ENCODE measurements at places on chromosomes 7 and 10.

- no peak for DNase-seq
Observed at GRCh38 chr10:123808906-123809305, 82.7 kb downstream of the CPXM2 start.

DNA sequence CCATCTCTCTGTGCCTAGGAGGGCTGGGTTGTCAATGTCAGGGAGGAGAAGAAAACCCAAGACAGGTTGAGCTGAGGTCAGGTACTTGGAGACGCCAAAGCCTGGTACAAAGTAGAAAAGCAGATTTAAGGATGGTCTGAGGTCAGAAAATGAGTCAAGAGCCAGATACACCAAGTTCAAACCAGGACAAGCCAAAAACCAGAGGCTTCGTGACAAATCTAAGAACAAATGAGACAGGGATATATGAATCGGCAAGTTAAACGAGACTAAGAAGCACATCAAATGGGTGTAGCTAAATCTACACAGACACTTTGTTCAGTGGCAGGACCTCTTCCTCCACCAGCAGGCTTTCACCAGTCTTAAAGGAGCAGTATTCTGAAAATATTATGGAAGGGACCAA lies 34.2 kb downstream of the C7orf33 start:
- DNase-seq, result no peak

GRCh38 chr10:17617031-17617911 lies at the start of gene HACD1:
HACD1 (minus strand) TSS chr10:17617374; CDS start chr10:17617339, 35 bp downstream.
- peak; percentile 28 for DNase-seq

- DNase-seq, result no peak
Observed at GRCh38 chr10:104416851-104417250, 63.2 kb downstream of the CFAP58 start.

- no peak for DNase-seq
Observed at GRCh38 chr10:87712913-87713616, 53.4 kb downstream of the PAPSS2 start.

- DNase-seq, result no peak
Observed at GRCh38 chr7:154789404-154789803, 213.5 kb downstream of the PAXIP1 start.

GRCh38 chr7:45893374-45893995 lies 5.2 kb downstream of the IGFBP1 start:
- no peak for DNase-seq

GRCh38 chr7:94111009-94111408 lies 106.9 kb upstream of the BET1 start:
- no peak for DNase-seq

- no peak for DNase-seq
Observed at GRCh38 chr7:83832009-83832408, 183.1 kb upstream of the SEMA3E start.

DNA sequence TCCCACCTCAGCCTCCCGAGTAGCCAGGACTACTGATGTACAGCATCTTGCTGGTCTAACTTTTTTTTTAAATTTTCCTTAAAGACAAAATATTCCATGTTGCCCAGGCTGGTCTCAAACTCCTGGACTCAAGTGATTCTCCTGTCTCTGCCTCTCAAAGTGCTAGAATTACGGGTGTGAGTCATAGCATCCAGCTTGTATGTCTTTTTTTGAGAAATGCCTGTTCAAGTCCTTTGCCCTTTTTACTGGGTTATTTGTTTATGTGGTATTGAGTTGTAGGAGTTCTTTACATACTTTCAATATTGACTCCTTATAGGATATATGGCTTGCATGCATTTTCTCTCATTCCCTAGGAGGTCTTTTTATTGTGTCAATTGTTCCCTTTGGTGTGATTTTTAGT lies 486.4 kb downstream of the MAGI2 start:
- no peak for DNase-seq

DNA sequence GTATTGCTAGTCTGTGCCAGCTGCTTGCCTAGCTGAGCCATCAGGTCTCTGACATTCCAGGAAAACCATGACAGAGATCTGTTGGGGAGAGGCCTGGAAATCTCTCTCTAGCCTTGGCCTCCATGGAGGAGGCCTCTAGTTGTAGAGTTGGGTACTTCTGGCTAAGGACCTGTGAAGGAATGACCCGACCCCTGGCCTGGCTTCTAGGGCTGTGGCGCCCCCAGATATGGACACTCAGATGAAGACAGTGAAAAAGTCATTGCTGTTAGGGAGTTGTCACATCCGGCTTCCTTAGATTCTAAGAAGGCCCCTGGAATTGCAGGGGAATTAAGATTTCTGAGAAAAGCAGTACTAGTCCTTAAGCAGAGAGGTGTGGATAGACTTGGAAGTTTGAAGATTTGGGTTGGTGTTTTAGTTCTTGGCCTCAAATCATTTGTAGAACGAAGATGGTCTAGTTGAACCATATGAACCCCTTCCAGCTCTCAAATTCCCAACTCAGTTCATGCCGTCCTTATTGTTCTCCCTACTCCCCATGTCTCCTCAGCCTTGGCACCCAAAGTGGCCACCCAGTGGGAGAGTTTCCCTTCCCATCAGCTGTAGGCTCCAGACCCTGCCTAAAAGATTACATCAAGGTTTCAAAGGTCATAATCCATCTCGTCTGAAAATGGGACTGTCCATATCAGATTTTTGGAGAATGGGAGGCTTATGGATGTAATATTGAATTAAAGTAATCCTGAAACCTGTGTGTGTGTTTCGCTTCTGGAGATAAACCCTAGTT lies 7.0 kb downstream of the HHEX start:
- no peak for DNase-seq

GRCh38 chr10:132383751-132384196 lies 13.2 kb upstream of the PWWP2B start:
- no peak for DNase-seq

- no peak for DNase-seq
Observed at GRCh38 chr7:142100634-142101033, 10.9 kb upstream of the MGAM2 start.

- no peak for DNase-seq
Observed at GRCh38 chr7:92639966-92640365, 49.8 kb upstream of the FAM133B start.

- DNase-seq, result no peak
Observed at GRCh38 chr7:78398576-78398975, 600.0 kb downstream of the PHTF2 start.

- DNase-seq, result no peak
Observed at GRCh38 chr10:1432161-1432560, 305.2 kb downstream of the ADARB2 start.

- DNase-seq, result no peak
Observed at GRCh38 chr10:117311261-117311660, 64.0 kb downstream of the PDZD8 start.

GRCh38 chr10:11191678-11192077 lies 174.0 kb downstream of the CELF2 start:
- DNase-seq, result no peak

DNA sequence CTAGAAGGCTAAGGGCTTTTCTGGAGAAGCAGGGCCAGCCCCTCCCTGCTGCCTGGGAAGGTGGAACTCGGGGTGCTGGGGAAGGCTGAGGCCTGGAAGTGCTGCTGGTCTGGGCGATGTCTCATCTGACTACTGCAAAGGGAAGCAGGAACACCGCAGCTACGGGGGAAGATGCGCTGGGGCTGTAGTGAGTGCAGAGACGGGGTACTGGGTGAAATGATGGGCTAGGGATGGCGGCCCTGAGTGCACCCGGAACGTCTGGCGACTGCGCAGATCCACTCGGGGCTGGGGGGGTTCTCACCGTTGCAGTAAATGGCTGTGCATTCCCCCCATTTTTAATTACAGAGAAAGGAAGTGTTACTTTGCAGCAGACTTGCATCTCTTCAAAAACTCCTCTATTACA lies 195.4 kb upstream of the ADARB2 start:
- no peak for DNase-seq

- no peak for DNase-seq
Observed at GRCh38 chr7:139018910-139019309, 16.9 kb downstream of the ZC3HAV1L start.

GRCh38 chr10:75770626-75771081 lies 339.2 kb downstream of the LRMDA start:
- no peak for DNase-seq

GRCh38 chr7:65846008-65846570 lies 26.8 kb upstream of the VKORC1L1 start:
- DNase-seq, result no peak

GRCh38 chr7:115005953-115006352 lies 84.1 kb downstream of the MDFIC start:
- no peak for DNase-seq

DNA sequence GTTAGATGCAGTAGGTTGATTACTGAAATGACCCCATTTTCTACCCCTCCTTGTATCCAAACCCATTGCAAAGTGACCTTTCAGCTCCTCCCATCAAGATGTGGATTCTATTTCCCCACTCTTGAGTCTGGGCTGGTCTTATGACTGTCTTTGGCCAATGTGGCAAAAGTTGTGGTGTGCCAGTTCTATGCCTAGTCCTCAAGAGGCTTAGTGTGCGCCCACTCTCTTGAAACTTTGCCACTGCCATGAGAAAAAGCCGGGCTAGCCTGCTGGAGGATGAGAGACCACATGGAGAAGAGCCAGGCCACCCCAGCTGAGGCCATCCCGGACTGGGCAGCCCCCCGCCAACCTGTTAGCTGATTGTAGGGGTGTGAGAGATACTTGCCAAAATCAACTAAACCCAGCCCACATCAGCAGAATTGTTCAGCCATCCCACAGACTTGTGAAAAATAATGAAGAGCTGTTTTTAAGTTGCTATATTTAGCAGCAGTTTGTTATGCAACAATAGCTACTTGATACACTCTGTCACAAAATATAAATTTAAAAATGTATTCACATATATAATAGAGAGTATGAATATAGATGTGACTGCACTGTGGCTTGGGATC lies 131.0 kb upstream of the PALS2 start:
- no peak for DNase-seq

- no peak for DNase-seq
Observed at GRCh38 chr7:144842377-144842851, 6.6 kb upstream of the TPK1 start.

DNA sequence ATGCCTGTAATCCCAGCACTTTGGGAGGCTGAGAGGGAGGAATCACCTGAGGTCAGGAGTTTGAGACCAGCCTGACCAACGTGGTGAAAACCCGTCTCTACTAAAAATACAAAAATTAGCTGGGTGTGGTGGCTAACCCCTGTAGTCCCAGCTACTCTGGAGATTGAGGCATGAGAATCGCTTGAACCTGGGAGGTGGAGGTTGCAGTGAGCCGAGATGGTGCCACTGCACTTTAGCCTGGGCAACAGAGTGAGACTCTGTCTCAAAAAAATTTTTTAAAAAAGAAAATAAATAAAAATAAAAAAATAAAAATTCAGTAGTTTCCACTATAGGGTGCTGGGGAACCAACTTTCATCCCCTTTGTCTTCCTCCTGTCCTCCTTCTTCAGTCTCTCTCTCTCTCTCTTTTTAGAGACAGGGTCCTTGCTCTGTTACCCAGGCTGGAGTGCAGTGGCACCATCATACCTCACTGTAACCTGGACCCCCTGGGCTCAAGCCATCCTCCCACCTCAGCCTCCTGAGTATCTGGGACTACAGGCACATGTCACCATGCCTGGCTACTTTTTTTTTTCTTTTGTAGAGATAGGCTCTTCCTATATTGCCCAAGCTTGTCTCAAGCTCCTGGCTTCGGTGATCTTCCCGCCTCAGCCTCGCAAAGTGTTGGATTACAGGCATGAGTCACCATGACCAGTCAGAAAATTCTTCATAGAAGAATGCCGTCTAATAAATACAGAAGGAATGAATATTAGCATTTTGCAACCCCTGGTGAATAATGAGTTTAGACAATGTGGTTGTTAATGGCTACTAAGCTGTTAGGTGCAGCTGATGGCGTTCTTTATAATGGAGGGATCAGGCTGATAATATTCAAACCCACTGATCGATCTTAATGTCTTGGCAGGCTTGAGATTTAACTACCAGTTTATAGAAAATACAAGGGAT lies 20.6 kb downstream of the RBM20 start:
- no peak for DNase-seq

GRCh38 chr10:99535764-99536337 lies 3.1 kb downstream of the NKX2-3 start:
- no peak for DNase-seq

GRCh38 chr10:554182-554848 lies 135.2 kb downstream of the DIP2C start:
- no peak for DNase-seq

DNA sequence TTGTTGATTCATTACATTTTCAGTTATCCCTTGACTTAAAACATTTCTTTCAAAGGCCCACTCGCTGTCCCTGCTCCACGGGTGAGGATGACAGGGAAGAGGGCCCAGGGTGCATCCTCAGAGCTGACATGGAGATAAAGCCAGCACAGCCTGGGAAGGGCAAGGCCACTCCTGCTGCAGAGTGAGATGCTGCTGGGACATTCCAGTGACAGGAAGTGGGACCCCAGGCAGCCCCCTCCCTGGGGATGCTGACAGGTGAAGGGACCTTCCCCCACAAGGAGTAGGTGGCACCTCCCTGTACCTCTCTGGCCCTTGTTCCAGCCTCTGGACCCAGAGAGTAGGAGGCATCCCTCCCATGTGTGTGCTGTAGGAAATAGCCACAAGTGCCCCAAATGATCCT lies 97.8 kb upstream of the DDC start:
- DNase-seq, result no peak

Measured in NCI-H1436 (cell line).